Fibroblast of lung (primary cell): ENCODE measurements at places on chromosomes 11 and 22.

- DNase-seq, result no peak
Observed at GRCh38 chr11:59615120-59615636, 396 bp downstream of the OSBP start.

GRCh38 chr11:67634366-67635230 lies 4.9 kb upstream of the NUDT8 start:
- no peak for DNase-seq

DNA sequence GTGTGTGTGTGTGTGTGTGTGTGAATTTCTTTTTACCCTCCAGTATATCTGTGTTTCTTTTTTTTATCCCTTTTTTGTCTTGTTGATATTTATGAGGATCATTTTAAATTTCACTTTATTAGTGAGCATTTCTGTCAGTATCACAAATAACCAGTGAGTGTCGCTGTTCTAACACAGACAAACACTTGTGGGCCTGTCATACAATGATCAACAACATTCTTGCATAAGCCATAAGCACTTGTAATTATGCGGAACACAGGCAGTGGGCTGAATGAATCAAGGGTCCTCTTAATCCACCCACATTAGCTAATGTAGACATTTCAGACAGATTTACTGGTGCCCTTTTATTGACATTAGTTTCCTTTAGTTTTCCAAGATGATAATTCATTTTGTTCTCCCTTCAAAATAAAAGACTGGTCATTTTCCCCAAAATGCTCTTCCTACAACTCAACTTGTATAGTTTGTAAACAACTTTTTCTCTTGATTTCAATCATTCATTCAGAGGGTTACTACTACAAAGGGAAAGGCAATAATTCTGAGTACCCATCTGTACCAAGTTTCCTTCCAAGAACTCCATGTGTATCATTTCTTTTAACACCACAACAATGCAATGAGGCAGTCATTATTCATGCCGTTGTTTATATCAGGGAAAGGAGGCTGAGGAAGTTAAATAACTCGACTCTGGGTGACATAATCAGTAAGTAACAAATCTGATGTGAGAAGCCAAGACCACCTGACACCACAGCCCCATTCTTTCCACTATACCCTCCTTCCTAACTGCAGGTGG lies 34.5 kb upstream of the ANO3 start:
- DNase-seq, result peak; percentile 84

DNA sequence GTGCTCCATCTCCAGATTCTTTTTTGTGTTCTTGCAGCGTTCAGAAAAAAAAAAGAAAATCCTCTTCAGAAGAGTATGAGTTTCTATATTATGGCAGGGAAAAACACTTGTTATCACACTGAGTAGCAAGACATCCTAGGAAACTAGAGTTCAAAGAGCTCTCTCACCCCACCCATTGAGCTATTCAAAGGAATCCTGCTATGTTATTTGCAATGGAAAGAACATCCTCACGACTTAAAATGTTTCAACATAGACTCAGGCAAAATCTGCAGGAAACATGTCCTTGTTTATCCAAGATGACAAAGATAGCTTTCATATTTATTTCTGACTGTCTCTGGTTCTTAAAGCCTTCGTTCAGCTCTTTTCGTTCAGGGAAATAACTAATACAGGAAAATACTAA lies 331.6 kb upstream of the ANO5 start:
- no peak for DNase-seq

DNA sequence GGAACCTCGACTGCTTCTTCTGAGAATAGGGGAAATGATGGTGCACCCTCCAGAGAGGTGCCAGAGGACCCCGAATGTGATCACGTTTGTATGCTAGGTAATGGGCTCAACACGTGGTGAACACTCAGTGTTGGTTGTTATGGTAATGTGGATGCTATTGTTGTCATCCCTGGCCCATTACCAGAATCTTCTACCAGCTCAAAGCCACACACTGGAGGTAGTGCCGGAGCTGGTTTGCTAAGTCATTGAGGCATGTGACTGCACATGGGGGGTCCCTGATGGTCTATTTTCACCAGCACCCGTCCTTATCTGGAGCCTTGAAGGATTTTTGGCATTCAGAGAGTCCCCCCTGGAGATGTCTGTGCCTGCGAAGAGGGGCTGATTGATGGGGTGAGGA lies 119.1 kb upstream of the CD82 start:
- no peak for DNase-seq

DNA sequence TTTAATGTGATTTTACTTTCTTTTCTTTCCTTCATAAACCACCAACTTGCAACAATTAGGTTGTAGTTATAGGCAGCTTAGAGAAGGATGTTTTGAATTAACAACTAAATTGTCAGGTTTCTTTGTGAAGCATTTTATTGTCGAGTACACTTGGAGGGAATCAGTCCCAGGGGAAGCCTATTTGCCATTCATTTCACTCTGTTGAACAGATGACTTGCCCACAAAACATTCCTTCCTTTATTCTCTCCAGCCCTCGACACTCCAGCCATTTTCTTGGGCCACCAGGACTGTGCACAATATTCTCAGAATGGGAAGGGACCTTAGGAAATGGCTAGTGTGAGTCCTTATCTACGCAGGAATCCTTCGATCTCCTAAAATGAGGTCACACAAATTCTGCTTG lies 620.6 kb downstream of the SOX6 start:
- no peak for DNase-seq

- DNase-seq, result peak; percentile 94
Observed at GRCh38 chr11:118792570-118793124, 1.7 kb upstream of the DDX6 start.

DNA sequence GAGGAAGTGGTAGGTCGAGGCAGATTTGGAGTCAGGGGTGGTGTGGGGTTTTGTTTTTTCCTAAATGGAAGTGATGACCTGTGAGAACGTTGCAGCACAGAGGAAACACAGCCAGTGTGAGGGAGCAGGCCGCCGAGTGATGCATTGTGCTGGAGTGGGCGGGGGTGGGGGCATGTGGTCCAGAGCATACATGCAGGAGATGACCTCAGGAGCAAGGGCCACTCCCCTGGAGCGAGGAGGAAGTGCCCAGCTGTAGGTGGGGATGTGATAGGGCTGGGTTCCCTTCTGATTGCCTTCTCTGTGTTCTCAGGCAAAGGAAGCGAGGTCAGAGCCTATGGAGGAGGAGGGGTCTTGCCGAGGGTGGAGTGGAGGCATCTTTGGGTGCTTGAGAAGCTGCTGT lies 81.4 kb downstream of the PPP6R3 start:
- DNase-seq, result no peak

- DNase-seq, result no peak
Observed at GRCh38 chr11:31366795-31367194, 2.7 kb downstream of the DCDC1 start.

DNA sequence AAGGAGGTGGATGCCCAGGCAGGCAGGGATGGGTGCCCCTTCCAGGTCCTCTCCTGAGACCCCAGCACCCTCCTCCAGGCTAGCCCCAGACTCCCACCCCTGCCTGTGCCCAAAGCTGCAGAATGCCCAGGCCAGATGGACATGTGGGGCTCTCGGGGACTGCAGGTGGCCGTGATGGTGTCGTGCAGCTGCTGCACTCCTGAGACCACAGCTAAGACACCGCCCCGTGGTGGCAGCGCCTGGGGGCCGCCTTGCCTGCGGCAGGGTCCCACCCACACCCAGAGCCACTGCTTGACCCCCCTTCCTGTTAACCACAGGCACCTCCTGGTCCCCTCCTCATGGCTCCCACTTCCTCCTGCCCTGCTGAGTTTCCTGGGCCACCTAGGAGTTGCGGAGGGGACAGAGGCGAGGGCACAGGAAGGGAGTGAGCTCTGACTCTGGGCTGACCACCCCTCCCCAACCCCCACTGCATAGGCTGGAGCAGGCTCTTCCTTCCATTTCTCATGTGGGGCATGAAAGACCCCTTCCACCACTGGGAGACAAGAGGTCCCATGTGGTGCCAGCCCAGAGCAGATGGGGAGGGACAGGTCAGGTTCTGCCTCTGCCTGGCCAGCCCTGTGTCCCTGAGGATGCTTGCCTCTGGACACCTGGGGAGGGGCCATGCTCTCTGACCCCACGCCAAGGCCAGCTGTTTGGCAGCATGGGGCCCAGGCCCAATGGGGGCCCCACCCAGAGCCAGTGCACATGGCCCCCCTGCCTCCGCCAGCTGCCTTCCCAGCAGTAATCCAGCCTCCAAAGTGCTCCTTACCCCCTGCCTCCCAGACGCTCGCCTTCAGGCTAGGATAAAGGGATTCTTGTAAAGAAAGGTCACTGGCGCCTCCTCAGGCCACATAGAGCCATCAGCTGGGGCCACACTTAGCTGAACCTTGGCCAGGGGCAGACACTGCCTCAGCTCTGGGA lies 29.3 kb downstream of the OSBPL5 start:
- no peak for DNase-seq

- DNase-seq, result peak; percentile 39
Observed at GRCh38 chr11:62879235-62879978, 1.3 kb upstream of the SLC3A2 start.

- DNase-seq, result peak; percentile 35
Observed at GRCh38 chr11:554428-555226, 5.9 kb downstream of the LMNTD2 start.

DNA sequence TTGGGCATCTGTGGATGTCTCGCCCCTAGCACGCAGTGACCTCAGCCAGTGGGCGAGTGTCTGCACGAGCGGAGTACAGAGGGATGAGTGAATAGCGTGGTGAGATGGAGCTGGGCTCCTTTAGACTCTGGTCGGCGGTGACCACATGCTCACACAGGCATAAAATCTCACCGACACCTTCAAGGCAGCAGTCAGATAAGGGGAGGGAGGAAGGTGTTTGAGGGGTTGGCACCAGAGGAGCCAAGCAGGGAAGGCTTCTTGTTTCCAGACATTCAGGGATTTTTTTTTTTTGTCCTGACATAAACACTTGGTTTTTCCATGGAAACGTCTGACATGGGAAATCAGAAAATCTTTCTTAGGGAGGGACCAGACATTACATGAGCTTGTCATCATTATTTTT lies 35.8 kb downstream of the GRIK4 start:
- DNase-seq, result peak; percentile 30

DNA sequence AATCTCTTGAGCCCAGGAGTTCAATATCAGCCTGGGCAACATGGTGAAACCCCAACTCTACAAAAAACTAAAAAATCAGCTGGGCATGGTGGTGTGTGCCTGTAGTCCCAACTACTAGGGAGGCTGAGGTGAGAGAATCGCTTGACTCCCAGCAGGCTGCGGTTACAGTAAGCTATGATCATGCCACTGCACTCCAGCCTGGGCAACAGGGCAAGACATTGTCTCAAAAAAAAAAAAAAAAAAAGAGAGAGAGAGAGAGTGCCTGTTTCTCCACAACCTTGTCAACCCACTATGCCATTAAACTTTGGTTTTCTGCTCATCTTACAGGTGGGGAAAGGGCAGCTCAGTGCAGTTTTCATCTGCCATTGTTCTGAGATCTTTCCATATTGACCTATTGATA lies 5.1 kb downstream of the FOLR3 start:
- DNase-seq, result no peak

- peak; percentile 21 for DNase-seq
Observed at GRCh38 chr11:84465040-84465439, 1162.1 kb downstream of the DLG2 start.

DNA sequence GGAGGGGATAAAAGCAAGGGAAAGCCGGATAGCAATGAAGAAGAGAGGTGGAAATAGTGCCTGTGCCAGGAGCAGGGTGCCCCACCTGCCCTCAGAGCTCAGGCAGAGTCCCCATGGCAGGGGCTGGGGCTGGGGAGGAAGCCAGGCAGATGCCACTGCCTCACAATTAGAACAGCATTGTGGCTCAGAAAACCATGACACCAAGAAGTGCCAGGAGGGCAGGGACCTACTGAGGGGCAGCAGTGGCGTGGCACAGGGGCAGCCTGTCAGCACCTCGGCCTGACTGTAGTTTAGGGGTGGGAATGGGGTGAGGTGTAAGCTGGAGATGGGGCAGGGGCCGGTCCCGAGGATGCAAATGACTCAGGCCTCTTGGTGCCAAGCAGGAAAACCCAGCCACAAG lies 532.1 kb upstream of the B3GAT1 start:
- DNase-seq, result no peak

DNA sequence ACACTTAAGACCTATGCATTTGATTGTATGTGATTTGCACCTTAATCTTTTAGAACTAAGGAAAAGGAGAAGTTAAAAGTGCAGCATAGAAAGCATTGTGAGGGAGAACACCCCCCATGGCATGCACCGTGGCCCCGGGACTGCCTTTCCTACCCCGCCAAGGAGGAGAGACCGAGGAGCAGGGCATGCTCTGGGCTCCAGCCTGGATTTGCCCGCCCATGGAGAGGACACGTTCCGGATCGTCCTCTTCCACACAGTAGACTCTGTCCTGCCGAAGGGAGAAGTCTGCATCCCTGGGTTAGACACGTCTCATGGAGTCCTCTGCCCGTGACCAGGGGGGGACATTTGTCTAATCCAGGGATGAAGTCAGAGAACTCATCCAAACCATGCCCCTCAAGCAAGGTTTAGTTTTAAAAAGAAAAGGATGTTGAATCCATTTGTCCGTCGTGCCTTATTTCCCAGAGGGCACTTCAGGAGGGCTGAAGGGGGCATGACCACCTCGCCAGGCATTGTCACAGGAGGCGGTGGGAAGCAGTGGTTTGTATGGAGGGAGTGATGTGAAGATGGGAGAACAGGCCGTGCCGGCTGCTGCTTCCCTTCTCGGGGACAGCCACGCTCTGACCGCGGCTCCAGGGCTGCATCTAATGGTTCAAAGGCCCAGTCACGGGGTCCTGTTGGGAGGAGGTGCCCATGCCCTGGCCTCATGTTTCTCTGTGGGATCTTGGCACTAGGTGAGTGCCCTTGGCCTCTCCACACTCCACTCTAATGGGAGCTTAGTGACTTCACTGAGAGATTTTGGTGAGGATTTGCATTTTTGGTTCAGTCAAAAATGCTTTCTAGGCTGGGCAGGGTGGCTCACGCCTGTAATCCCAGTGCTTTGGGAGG lies 66.2 kb upstream of the GAL start:
- DNase-seq, result no peak

DNA sequence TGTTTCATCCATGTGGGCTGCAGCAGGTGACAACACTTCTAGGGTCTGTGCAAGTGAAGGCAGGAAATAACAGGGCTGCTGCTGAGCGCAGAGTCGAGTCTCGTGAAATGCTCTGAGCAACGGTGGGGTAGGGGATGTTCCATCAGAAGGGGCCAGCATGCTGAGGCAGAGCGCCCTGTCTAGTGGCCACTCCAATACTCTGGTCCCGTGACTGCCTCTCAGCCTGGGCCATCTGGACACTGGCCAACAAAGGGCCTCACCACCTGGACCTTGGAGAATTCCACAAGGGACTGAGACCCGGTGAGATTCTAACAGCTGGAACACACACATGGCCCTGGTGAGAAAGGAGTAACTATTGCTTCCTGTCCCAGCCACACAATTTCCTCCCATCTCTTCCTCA lies 375.7 kb downstream of the SHANK2 start:
- DNase-seq, result no peak

- peak; percentile 21 for DNase-seq
Observed at GRCh38 chr11:112769584-112769983, 191.6 kb upstream of the NCAM1 start.
